ENCODE measurements at places on chromosomes 13 and 19. TPM values are rescaled to one million over a fixed set of nuclear protein-coding genes. Genes with fewer than 3 reads are reported as not detected.
A peak's percentile ranks its signal among the peaks of the same experiment; 100 is the strongest.

- DNase-seq = no peak
Measured at GRCh38 chr13:77222000-77222690, 104.7 kb downstream of the MYCBP2 start.

DNA sequence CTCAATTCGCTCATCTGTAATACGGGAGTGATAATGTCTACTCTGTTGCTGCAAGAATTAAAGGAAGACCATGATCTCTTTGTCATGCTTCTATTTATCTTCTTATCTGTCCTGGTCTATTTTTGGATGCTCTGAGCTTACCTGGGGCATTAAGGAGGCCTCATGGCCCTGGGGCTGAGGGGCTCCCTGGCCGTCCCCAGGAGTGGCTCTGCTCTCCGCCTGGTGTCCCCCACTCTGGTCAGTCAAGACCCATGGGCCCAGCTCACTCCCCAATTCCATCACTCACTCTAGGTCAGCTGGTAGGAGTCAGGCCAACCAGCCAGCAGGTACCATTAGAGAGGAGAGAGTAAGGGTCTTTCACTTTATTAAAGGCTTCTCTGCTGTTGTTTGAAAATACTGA lies 1.1 kb upstream of the CHST8 start:
- DNase-seq = no peak

DNA sequence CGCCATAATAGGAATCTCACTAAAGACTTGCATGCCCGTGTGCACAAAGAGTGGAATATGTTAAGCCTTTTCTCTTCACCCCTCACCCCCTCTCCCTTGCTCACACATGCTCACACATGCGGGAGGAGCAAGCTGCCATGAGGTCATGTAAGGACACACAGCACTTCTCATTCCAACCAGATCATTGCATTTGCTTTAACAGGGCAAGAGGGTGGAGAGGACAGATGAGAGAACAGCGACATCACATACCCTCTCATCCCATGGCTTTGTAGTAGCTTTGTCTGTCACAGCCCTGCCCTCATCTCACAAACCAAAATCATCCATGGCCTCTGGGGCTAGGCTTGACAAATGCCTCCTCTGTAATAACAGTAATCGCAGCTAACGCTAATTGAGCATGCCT lies 145.6 kb upstream of the FRY start:
- peak; percentile 37 for DNase-seq

DNA sequence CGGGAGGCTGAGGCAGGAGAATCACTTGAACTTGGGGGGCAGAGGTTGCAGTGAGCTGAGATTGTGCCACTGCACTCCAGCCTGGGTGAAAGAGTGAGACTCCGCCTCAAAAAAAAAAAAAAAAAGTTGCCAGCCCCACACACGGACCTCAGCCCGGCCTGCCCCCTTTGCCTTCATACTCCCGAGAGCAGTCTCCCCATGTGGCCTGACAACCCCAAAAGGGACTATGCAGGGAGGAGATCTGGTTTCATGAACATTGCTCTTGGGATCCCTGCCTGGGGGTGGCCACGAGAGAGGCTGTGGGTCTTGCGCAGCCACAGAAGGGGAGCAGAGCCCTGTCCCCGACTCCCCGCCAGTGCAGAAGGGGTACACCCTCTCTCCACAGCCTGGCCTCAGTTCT lies 30.9 kb upstream of the ADGRE5 start:
- DNase-seq = no peak

DNA sequence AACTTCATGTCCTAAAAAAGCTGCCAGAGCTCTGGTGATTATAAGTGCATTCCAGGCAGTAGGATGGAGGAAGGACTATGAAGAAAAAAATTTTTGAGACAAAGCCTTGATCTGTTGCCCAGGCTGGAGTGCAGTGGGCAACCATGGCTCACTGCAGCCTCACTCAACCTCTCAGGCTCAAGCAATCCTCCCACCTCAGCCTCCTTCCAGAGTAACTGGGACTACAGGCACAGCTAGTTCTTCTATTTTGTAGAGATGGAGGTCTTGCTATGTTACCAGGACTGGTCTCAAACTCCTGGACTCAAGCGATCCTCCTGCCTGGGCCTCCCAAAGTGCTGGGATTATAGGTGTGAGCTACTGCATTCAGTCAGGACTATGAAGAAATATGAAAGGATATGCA lies 161.2 kb downstream of the IRS2 start:
- DNase-seq = no peak

GRCh38 chr13:20241593-20241992 lies 9.5 kb upstream of the GJB6 start:
- DNase-seq = no peak

- no peak for DNase-seq
Measured at GRCh38 chr13:51637852-51638215, 53.6 kb downstream of the WDFY2 start.

DNA sequence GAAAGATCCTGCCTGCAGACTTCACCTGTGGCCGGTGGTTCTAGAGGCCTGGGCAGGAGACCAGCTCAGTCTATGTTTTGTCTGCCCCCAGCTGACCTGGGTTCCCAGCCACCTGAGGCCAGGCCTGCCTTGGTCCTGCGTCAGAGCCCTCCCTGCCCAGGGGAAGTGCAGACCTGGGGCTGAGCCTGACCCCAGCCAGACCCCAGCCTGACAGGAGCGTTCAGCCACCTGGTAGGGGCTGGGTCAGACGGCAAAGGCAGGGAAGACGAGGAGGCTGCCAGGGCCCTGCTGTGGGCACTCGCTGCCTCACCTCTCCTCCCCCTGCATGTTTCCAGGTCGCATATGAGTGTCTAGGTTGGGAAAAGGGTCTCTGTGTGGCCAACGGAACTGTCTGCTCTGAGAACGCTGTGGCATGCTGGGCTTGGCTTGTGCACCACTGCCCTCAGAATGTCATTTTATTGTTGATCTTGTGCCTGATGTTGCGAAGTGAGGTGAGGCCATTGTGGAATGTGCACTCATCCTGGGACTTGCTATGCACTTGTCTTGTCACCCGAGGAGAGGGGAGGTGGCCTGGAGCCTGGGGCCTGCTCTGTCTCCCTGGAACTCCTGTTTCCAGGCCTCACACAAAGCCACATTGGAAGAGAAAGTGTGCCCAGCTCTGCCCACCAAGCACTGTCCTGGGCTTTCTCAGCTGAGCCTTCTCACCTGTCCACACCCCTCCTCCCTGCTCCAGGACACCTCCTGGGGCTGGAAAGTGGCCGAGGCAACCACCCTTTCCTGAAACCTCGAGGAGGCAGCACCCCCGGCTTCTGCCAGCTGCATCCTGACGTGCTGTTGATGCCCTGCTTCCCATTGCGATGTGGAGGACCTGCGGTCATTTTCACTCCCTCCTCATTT lies 15.2 kb upstream of the MCF2L start:
- DNase-seq = no peak

- DNase-seq = no peak
Measured at GRCh38 chr19:35109395-35110112, 6.1 kb upstream of the FXYD3 start.

The CLC gene
- total RNA-seq = 2.1 TPM

The EFNA2 gene
- not detected for total RNA-seq

The ZNF208 gene
- not detected for total RNA-seq

Data from activated CD4-positive, alpha-beta T cell treated with anti-CD3 and anti-CD28 coated beads, Interleukin-2, amount 10 ng/mL, durations not matched to agents 24 days and 14 days (primary cell).